ENCODE measurements at places on chromosomes 5 and 9. TPM values are rescaled to one million over a fixed set of nuclear protein-coding genes. Genes with fewer than 3 reads are reported as not detected.

GRCh38 chr5:53603009-53603687, 42.7 kb downstream of the NDUFS4 start:
- H3K27ac ChIP-seq: no peak overlapping the region
- H3K27me3 ChIP-seq: no peaks in the 10 kb centered on the region
- no peak for DNase-seq

GRCh38 chr9:100474082-100474923, 1.4 kb downstream of the TMEFF1 start:
- no peaks in the 10 kb centered on the region for H3K27me3 ChIP-seq
- H3K4me1 ChIP-seq: peaks cover 5% of the 10 kb centered on the region
- H3K27ac ChIP-seq: no peak overlapping the region
- H3K4me3 ChIP-seq: peak overlapping the region; percentile 55
- DNase-seq: no peak

DNA sequence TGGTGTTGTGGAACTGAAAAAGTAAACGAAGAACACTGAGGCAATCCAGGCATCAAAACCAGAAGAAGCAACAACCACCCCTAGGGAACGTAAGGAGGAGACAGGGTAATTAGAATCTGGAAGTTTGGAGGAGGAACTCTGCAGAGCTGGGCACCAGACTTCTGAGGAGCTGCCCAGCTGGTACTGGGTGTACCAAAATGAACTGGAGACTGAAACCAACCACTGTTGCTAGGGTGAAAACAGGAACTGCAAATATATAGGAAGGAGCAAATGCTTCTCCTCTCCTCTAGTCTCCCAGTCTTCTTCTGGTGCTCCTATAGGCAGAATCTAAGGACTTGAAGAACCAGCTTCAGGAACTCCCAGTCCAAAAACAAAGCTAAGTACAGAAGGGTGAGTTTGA, 189.8 kb downstream of the ELAVL2 start:
- H3K27me3 ChIP-seq: no peaks in the 10 kb centered on the region
- no peak overlapping the region for H3K4me3 ChIP-seq
- no peak for DNase-seq
- no peaks in the 10 kb centered on the region for H3K36me3 ChIP-seq
- no peaks in the 10 kb centered on the region for H3K4me1 ChIP-seq
- H3K27ac ChIP-seq: no peak overlapping the region

DNA sequence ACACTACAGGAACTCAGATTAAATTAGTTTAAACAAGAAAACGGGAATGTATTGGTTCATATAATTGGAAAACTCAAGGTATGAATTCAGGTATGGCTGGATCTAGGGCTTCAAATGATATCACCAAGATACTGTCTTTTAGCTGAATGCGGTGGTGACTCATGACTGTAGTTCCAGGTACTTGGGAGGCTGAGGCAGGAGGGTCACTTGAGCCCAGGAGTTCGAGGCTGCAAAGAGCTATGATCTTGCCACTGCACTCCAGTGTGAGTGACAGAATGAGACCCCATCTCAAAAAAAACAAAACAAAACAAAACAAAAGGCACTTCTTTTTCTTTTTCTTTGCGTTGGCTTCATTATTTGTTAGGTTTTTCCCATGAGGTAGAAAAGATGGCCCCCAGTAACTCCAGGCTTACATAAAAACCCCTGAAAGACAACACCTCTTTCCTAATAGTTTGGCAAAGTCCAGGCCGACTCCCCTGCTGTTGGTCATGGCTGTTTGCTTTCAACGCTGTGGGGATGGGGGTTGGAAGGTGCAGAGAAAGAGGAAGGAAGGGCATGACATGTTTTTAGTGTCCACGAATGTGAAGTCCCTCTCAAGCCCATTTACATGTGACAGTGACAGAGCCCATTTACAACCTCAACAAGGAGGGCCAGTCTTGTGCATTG, 39.8 kb upstream of the CRB2 start:
- no peaks in the 10 kb centered on the region for H3K36me3 ChIP-seq
- H3K4me1 ChIP-seq: no peaks in the 10 kb centered on the region
- no peak for DNase-seq
- no peak overlapping the region for H3K4me3 ChIP-seq

GRCh38 chr5:1999794-2000193, 117.1 kb upstream of the IRX4 start:
- H3K36me3 ChIP-seq: no peaks in the 10 kb centered on the region
- no peak for DNase-seq
- H3K4me1 ChIP-seq: no peaks in the 10 kb centered on the region
- H3K27me3 ChIP-seq: no peaks in the 10 kb centered on the region

DNA sequence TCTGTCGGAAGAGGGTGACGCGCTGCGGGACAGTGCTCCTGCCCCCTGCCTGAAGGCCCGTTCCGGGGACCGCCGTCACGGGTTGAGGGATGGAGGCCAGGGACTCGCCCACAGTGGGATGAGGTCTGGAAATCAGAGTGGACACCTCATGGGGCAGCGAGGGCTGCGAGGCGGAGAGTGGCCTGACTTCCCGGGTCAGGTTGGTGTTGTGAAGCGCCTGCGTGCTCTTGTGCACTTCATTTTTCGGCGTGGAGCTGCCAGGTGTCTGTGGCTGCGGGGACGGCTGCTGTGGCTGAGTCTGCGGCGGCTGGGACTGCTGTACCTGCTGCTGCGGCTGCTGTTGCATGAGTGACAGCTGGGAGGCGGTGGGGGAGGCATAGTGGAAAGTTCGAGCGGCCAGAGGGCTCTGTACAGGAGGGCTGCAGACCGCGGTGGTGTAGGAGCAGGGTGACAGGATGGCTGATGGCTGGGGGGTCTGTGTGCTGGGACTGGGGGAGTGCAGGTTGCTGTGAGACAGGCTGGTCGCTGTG, 434.1 kb downstream of the HCN1 start:
- no peak for DNase-seq
- H3K4me3 ChIP-seq: no peak overlapping the region
- H3K27ac ChIP-seq: no peak overlapping the region
- H3K4me1 ChIP-seq: no peaks in the 10 kb centered on the region
- H3K27me3 ChIP-seq: no peaks in the 10 kb centered on the region

GRCh38 chr9:68981789-68982188, 32.1 kb downstream of the PRKACG start:
- H3K36me3 ChIP-seq: no peaks in the 10 kb centered on the region
- H3K4me3 ChIP-seq: no peak overlapping the region
- H3K4me1 ChIP-seq: no peaks in the 10 kb centered on the region

DNA sequence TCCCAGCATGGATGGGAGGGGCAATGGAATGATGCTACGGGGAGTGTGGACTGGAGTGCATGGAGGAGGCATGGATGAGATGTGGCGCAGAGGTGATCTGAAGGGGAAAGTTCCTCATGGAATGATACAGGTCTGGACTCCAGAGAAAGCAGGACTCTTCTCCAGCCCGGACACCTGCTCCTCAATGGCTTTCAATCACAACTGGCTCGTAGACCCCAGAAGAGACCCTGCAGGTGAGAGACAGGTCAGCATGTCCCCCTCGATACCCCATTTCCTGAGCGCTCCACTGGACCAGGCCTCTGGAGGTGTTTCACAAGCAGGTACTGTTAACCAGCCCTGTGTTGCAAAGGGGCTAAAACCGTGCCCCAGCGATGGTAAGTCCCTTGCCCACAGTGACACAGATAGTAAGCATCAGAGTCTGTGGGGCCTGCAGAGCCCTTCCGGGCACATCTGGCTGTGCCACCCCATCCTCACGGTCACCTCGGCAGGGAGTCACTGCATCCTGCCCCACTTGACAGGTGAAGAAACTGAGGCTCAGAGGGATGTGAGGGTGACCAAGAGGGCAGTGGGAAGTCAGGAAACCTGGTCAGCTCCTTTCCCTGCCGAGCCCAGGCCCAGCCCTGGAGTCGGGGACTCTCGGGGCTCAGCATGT, 5.5 kb upstream of the DPM2 start:
- no peaks in the 10 kb centered on the region for H3K36me3 ChIP-seq
- H3K27ac ChIP-seq: no peak overlapping the region
- H3K27me3 ChIP-seq: no peaks in the 10 kb centered on the region
- H3K4me3 ChIP-seq: no peak overlapping the region

- no peak overlapping the region for H3K27ac ChIP-seq
- no peak for DNase-seq
- no peaks in the 10 kb centered on the region for H3K4me1 ChIP-seq
- no peak overlapping the region for H3K4me3 ChIP-seq
Measured at GRCh38 chr5:98588215-98588614, 185.2 kb upstream of the RGMB start.

DNA sequence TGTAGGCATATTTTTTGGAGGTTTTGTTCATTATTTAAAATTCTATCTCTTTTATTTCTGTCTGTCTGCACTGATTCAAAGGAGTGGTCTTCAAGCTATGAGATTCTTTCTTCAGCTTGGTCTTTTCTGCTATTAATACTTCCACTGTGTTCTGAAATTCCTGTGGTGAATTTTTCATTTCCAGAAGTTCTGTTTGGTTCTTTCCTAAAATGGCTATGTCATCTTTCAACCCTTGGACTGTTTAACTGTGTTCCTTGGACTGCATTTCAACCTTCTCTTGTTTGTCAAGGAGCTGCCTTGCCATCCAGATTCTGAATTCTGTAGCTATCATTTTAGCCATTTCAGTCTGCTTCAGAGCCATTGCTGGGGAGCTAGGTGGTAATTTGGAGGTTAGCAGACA, 76.3 kb downstream of the CERT1 start:
- no peaks in the 10 kb centered on the region for H3K27me3 ChIP-seq
- H3K4me3 ChIP-seq: no peak overlapping the region
- no peaks in the 10 kb centered on the region for H3K4me1 ChIP-seq
- no peaks in the 10 kb centered on the region for H3K36me3 ChIP-seq
- no peak for DNase-seq

DNA sequence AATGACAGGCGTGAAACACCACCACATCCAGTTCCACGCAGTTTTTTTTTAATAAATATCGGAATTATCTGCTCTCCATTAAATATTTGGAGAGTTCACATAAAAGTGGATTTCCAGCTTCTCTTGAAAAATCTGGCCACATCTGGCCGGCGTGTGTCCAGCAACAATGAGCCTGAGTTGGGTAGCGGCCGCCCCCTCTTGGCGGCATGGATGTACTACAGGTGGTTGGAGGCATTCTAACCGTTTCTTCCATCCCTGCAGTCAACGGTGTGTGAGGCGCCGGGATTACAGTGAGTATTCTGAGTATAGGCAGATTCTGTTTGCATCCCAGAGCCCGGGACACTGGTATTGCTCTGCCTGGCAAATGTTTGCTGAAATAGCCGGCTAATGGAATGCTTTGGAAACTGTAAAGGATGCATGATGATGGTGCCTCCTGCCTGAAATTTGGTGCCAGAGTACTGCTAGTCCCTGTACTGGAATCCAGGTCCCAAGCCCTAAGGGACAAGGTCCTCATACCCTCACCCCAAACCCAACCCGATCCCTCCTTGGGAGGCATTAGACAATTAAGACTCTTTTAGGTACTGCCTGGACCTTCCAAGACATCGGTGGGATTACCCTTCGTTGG, 13.6 kb upstream of the GM2A start:
- no peaks in the 10 kb centered on the region for H3K27me3 ChIP-seq
- peak; percentile 81 for DNase-seq
- no peaks in the 10 kb centered on the region for H3K36me3 ChIP-seq
- H3K4me3 ChIP-seq: peak overlapping the region; percentile 27

IL4 gene
- total RNA-seq: not detected

SLC28A3 gene
- total RNA-seq: 0.08 TPM

PCDHB8 gene
- total RNA-seq: 2.9 TPM

BARHL1 gene
- total RNA-seq: not detected

IFNA5 gene
- total RNA-seq: not detected

SIGMAR1 gene
- 47.2 TPM for total RNA-seq
